ENCODE measurements at places on chromosomes 3 and 15.

GRCh38 chr3:30501526-30501925 is 104.9 kb upstream of the TGFBR2 start:
- DNase-seq = no peak

GRCh38 chr3:188390343-188390718 is 236.4 kb downstream of the LPP start:
- DNase-seq = no peak

DNA sequence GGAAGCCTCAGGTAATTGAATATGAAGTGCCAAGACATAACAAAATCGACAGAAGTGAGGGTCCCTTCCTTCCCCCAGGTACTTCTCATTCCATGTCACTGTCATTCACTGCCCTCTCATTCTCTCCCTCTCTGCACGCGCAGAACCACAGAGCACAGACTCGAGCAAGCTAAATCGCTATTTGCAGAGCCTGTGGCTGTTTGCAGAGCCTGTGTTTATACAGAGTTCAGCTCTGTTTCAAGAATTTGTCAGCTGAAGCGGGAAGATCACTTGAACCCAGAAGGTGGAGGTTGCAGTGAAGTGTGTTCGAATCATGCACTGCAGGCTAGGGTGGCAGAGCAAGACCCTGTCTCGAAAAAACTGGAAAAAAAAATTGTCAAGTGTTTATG is 2.5 kb downstream of the VILL start:
- DNase-seq = no peak

DNA sequence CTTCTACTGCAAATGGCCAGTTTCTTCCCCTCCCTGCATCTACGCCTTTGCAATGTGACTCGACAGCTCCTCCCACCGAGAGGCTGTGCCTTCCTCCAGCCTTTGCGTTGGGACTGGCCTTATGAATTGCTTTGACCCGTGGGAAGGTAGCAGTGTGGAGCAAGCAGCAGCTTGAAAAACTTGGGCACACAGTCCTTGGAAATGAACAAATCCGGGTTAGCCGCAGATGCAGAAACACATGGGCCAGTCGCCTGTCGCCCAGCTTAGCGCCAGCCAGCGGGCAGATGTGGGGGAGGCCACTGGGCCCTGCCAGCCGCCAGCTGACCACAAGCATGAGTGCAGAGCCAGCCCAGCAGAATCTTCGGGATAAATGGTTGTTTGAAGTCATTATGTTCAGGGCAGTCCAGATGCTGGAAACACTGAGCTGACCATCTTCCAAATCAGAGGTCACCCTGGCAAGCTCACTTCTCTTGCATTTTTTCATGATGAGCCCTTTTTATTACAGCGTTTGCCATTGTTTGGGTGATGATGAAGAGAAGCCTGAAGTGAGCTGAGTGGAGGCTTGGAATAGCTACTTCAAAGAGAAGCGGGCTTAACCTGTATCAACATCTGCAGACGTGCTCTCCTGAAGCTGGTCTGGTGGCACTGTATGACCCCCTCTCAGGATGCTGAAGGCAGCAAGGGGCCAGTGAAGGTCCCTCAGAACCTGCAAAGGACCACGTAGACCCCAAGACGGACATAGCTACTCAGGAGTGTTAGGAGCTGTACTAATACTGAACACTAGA is 9.8 kb downstream of the SELENOS start:
- no peak for DNase-seq

DNA sequence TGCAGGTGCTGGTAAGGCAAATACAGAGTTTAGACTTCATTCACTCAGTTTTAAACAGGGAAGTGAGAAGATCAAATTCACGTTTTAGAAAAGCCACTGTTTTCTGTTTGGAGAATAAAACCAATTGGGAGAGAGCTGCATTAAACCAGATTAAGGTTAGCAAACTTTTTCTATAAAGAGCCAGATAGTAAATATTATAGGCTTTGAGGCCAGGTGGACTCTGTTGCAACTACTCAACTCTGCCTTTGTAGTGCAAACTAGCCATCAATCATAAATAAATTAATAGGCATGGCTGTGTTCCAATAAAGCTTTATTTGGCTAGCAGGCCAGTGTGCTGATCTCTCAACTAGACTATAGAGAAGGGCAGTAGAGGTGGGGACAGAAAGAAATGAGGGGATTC is 33.5 kb downstream of the SUCLG2 start:
- DNase-seq = no peak

DNA sequence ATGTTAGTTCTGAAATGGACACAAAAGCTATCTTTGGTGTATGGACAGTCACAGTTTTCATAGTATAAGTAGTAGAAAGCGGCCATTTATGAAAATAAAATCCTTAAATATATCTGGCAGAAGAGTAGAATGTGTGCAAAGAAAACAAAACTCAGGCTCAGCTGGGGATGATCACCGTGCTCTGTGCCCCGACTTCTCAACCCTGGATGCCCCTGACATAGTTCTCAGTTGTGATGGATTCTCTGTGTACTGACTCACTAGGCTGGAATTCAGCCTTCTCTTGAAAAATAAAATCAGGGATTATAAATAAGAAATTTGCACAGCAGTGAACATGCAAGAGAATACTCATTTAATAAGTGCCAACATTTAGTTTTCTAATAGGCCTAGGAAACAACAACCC is 925.1 kb upstream of the NR2F2 start:
- DNase-seq = no peak

DNA sequence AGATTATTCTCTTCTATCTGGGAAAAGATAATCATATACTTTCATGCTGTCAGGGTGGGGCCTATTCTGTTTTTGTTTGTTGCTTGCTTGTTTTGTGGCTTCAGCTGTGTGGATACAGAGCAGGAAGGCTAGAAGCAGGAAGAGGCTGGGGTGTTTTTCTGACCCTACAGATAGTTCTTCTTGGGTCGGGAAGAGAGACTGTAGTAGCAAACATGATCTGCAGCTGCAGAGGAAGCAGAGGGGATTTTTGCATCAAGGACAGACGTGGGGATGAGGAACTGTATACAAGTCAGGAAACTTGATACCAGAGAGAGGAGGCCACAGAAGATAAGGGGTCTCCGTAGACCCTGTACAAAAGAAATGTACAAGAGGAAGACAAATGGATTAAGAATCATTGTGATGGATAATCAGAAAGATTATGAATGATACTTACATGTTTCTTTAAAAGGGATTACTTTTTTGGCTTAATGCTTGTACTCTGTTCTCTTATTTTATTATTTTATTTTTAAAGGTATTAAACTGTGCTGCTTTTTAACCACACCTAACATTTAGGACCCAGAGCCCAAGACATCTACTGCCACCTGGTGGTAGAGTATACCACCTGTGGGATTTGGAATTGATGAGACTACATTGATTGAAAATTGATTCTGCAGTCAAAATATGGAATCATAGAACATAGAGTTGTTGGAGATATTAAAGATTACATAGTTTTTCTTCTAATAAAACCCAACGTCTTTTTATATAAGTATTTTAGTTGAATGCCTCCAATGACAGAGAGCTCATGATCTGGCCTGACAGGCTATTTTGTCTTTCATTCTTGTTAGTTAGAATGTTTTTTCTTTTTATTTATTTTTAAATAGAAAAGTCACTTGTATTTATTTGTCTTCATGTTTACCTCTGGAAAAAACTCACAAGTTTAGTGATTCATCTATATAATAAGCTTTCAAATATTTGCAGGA is 87.3 kb upstream of the ROPN1 start:
- DNase-seq = peak; percentile 40

GRCh38 chr3:112789787-112790186 is 56.9 kb downstream of the CD200R1L start:
- no peak for DNase-seq

GRCh38 chr3:152574461-152575079 is 260.4 kb upstream of the P2RY1 start:
- DNase-seq = peak; percentile 17

GRCh38 chr3:99730870-99731269 is 86.8 kb upstream of the CMSS1 start:
- no peak for DNase-seq

DNA sequence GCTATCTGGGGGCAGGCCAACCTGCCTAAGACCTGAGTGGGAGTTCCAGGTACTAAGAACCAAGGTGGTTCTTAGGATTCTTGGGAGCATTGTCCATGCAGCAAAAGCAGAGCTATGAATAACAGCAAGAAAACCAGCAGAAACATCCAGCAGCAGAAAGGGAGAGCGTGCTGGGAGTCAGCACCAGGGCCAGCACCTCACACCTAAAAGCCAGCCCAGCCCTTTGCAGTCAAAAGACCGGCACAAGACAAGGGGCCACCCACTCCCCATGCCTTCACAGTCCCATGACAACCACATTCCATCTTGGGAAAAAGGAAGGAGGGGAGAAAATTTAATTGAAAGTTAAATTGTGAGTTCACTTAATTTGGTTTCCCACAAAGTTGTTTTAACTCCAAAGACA is 364.9 kb downstream of the AGBL1 start:
- DNase-seq = no peak

DNA sequence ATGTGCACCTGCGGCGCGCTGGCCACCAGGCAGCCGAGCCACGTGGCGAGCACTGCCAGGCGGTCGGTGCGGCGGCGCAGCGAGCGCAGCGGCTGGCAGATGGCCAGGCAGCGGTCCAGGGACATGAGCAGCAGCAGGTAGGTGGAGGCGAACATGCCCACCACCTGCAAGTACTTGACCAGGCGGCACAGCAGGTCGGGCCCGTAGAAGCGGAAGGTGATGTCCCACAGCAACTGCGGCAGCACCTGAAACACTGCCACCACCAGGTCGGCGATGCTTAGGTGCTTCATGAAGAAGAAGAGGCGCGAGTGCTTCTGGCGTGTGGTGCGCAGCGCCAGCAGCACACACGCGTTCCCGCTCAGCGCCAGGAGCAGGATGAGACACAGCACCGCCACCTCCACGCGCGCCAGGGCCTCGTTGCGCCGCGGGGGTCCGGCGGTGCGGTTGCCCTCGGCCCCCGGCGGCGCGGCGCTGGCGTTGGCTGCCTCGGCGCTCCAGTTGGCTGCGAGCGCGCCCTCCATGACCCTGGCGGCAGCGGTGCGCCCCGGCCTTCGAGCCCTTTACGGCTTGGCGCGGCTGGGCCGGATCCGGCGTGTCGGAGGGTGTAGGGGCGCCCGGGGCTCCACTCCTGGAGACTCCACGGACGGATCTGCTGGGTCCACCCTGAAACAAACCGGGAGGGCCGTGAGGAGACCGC is 1.6 kb downstream of the OXTR start:
- no peak for DNase-seq

- DNase-seq = no peak
Measured at GRCh38 chr3:196418601-196419000, 13.6 kb downstream of the UBXN7 start.

- no peak for DNase-seq
Measured at GRCh38 chr3:194306109-194306686, 44.9 kb downstream of the CPN2 start.

- no peak for DNase-seq
Measured at GRCh38 chr3:188901671-188902287, 270.0 kb upstream of the TPRG1 start.

- no peak for DNase-seq
Measured at GRCh38 chr15:78454992-78455391, 17.0 kb downstream of the IREB2 start.
